Activated naive CD8-positive, alpha-beta T cell treated with anti-CD3 and anti-CD28 coated beads for 36 hours (primary cell): ENCODE measurements at places on chromosomes 5 and 9. TPM values are rescaled to one million over a fixed set of nuclear protein-coding genes. Genes with fewer than 3 reads are reported as not detected.

OR2K2 gene
- not detected for total RNA-seq

DNA sequence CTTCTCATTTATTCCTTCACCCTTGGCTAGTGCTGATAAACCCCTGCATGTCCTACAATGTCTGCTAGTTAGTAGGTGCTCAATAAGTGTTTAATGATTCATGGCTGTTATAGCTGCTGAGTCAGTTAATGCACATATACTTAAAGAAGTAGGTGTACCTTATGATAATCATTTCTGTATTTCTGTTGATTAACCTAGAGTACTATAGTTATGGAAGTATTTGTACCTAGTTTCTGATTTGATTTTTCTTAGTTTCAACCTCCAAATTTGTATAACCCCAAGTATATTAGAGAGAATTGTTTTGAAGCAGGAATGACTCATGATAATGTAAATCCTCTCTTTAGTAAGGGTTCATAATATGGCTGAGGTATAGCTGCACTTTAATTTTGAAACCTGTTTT lies 8.9 kb downstream of the SMAD5 start:
- no peak for DNase-seq

GRCh38 chr5:122668552-122668951 lies 106.3 kb upstream of the SNX2 start:
- no peak for DNase-seq

DNA sequence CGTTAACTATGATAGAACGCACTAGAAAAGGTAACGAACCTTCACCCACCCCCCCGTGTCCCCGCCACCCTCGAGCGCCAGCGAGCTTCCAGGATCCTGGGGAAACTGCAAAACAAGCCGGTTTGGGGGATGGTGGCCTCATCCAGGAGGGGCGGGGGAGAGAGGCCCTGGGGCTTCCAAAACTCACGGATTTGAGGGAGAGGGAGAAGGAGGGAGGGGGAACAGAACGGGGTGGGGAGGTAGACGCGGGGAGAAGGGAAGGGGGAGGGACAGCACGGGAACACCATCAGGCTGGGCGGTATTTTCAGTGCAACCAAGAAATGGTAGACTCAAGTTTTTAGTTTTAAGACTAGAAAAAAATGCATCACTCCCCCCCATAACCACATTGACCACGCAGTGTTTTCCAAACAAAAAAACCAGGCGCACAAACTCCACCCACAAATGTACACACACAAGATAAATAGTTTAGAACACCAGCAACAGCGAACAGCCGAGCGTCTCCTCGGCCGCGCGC lies 1.4 kb downstream of the NRARP start:
- no peak for DNase-seq

- no peak for DNase-seq
These were observed 6.1 kb downstream of the PRDM6 start for GRCh38 chr5:123094919-123095797.
